NCI-H526 (cell line): ENCODE measurements at places on chromosomes 2 and 18.

DNA sequence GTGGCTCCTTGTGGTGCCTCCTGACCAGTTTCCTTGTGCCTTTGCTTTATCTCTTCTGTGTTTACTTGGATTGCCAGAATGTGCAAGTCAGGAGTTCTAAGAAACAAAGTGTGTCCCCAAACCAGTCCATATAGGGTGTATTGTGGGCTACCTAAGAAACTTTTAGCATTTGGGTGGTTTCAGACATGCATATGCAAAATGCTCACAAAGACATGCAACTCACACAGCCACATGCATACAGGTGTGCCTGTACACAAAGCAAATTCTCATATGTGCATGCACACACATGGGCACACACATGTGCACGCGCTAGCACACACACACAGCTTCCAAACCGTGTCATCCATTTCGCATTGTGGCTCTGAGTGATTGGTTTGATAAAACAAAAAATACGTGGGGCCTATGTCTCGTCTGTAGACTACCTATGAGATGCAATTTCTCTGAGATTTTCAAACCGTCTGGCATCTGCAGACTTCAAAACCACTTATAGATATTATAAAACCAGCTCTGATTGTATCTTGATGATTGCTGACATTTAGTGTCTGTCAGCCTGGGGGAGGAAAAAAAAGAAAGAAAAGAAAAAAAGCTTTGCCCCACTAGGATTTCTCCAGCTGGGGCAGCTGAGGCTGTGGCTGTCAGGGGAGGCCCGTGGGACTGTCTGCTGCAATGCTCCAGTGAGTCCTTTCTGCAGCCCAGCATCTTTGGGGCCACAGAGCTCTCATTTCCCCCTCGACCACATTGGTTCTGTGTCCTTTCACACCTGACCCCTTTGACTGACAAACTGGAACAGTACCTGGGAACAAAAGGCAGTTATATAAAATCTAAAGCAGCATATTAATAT is 556.1 kb downstream of the CMPK2 start:
- DNase-seq: no peak

DNA sequence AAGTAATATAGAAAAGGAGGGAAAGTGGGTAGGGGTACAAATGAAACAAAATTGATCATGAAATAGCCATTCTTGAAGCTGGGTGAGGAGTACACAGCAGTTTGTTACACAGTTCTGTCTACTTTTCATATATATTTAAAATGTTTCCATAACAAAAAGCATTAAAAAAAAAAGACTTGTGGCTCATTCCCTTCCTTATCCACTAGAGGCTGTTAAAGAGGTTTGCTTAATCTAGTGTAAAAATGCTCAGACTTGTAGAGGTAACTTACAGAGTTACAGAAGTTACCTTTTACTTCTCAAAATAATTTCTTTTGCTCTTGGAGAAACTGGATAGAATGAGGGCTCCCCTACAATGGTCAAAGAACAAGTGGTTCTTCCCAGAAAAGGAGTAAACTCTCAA is 8.1 kb upstream of the WIPF1 start:
- no peak for DNase-seq

- DNase-seq: no peak
Measured at GRCh38 chr2:172607379-172607928, 51.6 kb downstream of the PDK1 start.

DNA sequence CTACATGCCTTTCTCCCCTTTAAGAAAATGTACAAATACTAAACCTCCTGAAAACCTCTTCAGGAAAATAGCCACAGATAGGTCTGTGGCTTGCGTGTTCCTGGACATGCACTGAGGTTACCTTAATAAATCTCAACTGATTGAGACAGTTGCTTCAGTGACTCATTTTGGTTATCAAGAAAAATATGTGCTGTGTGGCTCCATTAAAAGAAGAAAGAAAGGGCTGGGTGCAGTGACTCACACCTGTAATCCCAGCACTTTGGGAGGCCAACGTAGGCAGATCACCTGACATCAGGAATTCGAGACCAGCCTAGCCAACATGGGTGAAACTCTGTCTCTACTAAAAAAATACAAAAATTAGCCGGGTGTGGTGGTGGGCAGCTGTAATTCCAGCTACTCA is 27.1 kb downstream of the CREG2 start:
- no peak for DNase-seq

DNA sequence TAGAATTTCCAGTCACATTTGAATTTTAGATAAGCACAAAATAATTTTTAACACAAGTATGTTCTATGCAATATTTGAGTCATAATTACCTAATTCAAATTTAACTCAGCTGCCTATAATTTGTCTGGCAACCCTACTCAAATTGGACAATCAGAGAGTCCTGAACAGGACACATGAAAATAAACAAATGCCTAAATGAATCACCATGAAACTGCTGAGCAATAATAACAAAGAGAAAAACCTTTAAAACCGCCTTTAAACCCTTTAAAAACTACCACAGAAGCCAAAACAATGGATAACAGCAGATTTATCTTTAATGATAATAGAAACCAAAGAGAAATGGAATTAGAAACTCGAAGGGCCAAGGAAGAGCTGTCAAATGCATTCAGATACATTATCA is 39.5 kb downstream of the ARL4C start:
- DNase-seq: no peak

- no peak for DNase-seq
Measured at GRCh38 chr18:11533942-11534496, 75.4 kb upstream of the SLC35G4 start.

- no peak for DNase-seq
Measured at GRCh38 chr2:69238449-69239031, 148.5 kb downstream of the GFPT1 start.

GRCh38 chr2:207558079-207558491 is 28.3 kb downstream of the CREB1 start:
- DNase-seq: no peak

DNA sequence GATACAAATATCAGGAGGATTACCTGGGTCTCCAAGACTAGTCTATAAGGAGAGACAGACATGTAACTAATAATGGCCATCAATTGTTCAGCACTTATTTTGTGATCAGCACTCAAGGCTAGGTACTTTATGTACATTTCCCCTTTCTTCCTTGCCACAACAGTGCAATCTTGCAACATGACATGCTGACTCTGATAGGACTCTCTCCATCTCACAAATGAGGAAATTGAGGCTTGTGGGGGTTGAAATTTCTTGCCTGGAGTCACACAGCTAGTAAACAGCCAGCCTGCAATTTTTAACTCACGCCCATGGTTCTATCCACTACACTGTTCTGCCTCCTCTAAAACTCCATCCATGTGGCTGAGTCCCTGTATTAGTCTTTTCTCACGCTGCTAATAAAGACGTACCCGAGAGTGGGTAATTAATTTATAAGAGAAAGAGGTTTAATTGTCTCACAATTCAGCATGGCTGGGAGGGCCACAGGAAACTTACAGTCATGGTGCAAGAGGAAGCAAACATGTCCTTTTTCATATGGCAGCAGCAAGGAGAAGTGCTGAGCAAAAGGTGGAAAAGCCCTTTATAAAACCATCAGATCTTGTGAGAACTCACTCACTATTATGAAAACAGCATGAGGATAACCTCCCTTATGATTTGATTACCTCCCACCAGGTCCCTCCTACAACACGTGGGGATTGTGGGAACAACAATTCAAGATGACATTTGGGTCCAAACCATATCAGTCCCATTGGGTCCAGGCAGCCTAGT is 302.4 kb downstream of the PLCL1 start:
- DNase-seq: no peak

DNA sequence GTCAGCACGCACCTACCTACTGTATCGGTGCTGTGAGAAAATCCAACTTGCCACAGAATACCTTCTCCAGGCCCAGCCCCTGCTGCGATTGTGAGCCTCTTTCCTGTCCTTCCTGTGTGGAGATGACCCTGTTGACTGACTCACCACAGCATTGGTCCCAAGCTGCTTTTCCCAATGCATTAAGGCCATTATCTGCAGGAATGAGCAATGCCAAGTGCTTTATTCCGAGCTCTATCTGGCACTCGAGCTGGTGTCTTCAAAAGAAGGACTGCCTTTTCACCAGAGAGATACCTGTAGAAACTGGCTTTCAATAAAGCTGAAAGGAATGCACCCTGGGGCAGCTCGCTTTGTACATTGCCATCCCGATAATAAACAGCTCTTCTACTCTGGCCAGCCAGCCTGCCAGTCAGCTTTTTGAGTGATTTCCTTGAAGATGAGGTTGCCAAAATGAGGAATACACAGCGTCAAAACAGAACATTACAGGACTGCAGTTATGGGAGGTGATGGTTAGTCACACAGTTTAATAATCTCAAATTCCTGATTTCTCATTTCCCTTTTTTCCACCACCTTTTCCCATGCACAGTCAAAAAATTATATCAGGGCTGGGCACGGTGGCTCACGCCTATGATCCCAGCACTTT is 8.3 kb upstream of the RNF103 start:
- DNase-seq: no peak

DNA sequence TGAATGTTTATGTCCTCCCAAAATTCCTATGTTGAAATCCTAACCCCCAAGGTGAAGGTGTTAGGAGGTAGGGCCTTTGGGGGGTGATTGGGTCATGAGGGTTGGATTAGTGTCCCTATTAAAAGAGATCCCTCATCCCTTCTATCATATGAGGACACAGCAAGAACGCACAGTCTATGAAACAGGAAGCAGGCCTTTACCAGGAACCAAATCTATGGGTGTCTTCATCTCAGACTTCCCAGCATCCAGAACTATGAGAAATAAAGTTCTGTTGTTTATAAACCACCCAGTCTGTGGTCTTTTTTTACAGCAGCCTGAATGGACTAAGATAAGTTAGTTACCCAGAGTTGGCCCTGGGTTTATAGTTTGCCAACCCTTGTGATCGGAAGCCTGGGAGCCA is 153.1 kb downstream of the INO80D start:
- DNase-seq: no peak

DNA sequence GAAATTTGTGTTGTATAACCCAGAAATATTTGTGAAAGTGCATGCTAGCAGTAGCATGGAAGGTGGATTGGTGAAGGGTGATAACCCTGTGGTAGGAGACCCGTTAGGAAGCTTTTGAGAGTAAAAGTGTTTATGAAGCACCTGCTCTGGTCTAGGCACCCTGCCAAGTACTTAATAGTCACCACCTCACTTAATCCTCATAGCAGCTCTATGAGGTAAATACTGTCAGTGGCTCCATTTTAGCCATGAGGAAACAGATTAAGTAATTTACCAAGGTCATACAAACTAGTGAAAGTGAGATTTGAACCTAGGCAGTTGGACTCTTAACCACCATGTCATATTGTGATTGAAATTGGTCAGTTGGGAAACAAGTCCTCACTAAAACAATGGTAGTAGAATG is 66.8 kb downstream of the TET3 start:
- no peak for DNase-seq

DNA sequence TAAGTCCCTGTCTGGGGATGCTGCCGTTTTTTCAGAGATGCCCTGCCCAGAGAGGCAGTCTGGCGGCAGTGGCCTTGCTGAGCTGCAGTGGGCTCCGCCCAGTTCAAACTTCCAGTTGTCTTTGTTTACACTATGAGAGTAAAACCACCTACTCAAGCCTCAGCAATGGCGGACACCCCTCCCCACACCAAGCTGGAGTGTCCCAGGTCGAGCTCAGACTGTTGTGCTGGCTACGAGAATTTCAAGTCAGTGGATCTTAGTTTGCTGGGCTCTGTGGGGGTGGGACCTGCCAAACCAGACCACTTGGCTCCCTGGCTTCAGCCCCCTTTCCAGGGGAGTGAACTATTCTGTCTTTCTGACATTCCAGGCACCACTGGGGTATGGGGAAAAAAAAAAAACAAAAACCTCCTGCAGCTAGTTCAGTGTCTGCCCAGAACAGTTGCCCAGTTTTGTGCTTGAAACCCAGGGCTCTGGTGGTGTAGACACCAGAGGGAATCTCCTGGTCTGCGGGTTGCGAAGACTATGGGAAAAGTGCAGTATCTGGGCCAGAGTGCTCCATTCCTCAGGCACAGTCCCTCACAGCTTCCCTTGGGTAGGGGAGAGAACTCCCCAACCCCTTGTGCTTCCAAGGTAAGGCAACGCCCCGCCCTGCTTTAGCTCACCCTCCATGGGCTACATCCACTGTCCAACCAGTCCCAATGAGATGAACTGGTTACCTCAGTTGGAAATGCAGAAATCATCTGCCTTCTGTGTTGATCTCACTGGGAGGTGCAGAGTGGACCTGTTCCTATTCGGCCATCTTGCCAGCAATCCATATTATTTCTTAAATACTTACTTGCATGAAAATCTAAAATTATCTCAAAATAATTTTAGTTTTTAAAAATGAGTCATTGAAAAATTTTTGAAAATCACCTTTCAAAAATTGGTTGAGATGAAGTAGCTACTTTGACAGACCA is 338.0 kb downstream of the OSR1 start:
- DNase-seq: no peak

GRCh38 chr18:62863579-62864001 is 148.2 kb downstream of the PHLPP1 start:
- DNase-seq: no peak

GRCh38 chr2:119407430-119408220 is 24.0 kb upstream of the TMEM37 start:
- peak; percentile 77 for DNase-seq

DNA sequence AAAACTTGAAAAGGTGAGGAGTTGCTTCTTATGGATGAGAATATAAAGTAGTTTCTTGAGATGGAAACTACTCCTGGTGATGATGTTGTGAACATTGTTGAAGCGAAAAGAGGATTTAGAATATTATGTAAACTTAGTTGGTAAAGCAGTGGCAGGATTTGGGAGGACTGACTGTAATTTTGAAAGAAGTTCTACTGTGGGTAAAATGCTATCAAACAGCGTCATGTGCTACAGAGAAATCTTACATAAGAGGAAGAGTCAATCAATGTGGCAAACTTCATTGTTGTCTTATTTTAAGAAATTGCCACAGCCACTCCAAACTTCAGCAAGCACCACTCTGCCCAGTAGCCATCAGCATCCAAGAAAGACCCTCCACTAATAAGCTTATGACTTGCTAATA is 112.9 kb upstream of the ZEB2 start:
- DNase-seq: no peak

DNA sequence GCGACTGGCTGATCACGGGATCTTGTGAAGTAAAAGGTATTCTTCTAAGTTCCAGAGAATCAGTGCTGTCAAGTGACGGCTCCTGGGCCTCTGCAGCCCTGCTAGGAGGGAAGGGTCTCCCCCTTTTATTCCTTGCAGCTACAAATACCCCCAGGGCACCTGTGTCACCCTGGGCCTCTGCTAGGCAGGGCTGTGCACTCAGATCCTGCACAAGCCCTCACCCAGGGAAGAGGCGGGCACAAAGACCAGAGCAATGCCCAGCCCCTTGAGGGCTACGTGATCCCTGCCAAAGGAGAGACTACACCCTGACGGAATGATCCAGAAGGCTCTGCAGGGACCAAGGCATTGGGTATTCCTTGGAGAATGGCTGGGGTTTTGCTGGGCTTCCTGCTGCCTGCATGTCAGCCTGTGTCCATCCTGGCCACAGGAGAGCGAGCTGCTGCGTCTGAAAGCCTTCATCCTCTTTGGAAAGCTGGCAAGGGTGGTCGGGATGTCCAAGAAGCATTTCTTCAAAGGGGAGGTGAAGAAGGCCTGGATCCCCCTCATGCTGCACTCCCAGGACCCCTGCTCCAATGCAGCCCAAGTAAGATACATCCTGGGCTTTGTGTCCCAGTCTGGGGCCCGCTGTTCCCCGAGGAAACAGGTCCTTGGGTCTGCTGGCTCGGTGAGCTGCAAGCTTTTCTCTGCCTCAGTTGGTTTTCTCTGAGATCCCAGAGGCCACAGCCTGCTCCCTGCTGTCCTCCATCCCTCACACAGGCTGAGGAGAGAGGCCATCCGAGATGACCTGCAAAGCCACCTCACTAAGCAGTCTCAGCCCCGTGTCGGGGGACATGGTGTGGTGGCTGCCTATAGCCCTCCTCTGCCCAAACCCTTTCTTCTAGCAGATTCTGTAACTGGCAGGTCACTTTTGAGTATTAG is 24.9 kb downstream of the HJURP start:
- DNase-seq: no peak

- DNase-seq: no peak
Measured at GRCh38 chr2:195363496-195363895, 293.5 kb upstream of the SLC39A10 start.
